IgD-negative memory B cell (primary cell): ENCODE measurements at places on chromosomes 2 and 18. TPM values are rescaled to one million over a fixed set of nuclear protein-coding genes. Genes with fewer than 3 reads are reported as not detected.

Gene GCKR
- not detected for polyA plus RNA-seq

Gene GAD1
- polyA plus RNA-seq, result not detected

Gene TUBA4B
- not detected for polyA plus RNA-seq

Gene GAL3ST2
- polyA plus RNA-seq, result not detected

Gene CCDC141
- 15.4 TPM for polyA plus RNA-seq

Gene B3GNT7
- polyA plus RNA-seq, result 3.3 TPM

Gene BOK
- polyA plus RNA-seq, result 0.08 TPM
